Astrocyte of the cerebellum (primary cell): ENCODE measurements at places on chromosomes 5 and 9.

- DNase-seq: no peak
Observed at GRCh38 chr9:120184266-120184665, 395.7 kb downstream of the CDK5RAP2 start.

DNA sequence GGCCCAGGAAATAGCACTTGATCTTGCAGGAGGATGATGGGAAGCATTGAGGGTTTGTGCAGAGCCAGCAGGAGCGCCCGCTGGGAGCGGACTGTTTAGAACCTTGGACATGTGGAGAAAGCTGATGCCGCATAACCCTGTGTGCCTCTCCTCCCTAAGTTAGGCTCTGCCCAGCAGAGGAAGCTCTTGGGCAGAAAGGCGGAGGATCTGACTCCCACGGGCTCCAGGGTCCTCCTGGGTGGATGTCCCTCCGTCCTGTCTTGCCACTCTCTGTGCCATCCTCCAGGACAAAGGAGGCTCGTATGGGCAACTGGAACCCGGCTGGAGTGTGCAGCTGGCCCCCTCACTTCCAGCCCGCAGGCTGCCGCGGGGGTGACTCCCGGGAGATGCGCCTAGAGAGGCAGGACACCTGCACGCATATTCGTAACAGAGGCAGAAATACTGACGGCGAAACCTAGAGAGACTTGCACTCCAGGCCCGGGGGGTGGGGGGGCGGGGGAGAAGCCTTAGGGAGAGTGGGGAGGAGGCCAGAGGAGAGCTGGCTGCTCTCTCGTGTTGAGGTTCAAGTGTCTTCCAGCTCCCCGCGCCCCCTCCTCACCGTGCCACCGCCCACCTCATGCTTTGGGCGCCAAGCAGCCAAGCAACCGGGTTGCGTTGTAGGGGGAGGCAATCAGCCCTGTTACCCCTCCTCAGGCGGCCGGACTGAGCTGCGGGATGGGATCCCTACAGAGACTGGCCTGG is 5.4 kb upstream of the FOXE1 start:
- no peak for DNase-seq

DNA sequence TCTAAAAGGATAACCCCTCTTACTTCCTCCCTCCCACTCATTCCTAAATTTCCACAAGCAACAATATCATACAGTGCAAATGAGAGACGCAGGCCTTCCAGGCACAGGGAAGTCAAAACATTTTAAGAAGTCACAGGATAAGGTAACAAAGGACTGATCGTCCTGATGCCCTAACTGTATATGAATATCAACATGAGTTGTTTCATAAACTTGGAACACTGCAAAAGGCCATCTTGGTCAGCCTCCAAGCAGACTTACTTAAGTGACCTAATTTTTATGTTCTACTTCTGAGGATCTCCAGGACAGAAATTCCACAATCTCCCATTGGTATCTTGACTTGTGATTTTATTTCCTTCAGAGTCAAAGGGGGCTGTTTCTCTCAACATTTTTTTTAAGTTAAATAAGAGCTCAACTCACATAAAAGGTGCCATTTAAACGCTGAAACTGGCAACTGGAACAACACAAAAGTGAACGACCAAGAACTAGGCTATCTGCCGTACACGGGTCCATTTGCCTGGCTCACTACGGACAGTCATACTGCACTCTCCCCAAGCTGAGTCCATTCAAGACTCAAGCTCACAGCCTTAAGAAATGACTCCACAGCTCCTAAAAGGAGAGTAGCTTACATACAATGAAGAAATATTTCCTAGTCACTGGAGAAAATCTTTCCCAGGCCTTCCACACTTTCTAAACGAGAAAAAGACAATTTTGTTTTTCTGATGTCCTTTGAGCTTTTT is 71.3 kb downstream of the LHFPL2 start:
- no peak for DNase-seq

DNA sequence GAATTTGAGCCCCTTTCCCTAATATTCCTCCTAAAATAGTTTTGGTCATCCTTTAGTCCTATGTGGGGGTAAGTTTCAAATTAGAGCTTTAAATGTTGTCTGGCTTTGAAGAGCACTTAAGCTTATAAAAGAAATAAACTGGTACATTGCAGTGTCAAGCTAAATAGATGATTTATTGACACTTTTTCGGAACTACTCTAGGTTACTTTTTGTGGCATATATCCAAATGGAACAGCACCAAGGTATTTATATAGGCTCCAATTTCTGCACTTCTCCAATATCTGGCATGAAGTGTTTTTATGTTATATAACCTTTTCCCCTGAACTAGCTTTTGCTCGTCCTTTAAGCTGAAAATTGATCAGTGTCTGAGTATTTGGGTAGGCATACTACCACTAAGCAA is 402.5 kb downstream of the NFIB start:
- DNase-seq: no peak

DNA sequence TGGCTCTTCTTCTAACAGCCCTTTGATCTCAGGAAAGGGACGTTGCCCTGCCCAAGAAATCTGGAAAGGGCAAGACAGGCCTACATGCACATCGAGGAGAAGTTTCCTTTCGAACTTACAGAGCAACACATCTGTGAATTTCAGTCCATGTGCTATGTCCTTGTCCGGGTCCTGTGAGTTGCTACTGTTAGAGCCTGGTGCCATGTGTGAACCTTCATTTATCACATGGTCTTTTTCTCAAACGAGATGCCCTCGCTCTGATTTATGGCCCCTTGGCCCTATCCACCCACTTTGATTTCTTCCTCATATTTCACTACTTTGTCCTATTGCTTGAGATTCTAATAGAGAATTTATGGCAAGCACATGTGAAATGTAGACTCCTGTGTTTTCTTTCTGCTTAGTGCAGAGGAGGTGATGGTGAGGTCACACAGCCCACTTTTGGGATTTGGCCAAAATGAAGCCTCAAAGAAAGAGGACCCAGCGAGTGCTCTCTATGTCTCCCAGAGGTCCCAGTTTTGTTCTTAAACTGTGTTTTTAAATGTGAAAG is 153.1 kb downstream of the SNCAIP start:
- DNase-seq: no peak

DNA sequence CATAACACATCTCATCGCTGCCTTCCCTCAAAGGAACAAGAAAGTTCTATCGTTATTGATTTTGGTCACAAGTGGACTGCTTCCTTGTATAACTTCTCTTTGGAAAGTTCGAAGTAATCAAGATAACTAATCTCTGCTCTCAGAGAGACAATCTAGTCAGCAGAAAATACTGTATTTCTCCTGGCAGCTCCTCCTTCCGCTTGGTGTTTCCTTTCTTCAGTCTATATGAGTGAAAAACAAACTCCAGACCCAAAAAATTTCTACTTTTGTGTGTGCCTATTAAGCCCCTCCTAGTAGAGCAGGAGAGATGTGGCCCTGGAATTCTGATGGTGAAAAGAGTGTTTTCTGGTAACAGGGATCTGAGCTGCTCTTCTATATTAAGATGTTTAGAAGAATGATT is 24.5 kb downstream of the OSTF1 start:
- no peak for DNase-seq
